NCI-H510A treated with DMSO at 0.1 percent for 48 hours (cell line): ENCODE measurements at places on chromosomes 7 and 10.

- DNase-seq = no peak
These were observed 265.1 kb upstream of the KLF14 start for GRCh38 chr7:130998993-130999602.

- no peak for DNase-seq
These were observed 157.8 kb downstream of the DNAJB6 start for GRCh38 chr7:157494506-157495176.

DNA sequence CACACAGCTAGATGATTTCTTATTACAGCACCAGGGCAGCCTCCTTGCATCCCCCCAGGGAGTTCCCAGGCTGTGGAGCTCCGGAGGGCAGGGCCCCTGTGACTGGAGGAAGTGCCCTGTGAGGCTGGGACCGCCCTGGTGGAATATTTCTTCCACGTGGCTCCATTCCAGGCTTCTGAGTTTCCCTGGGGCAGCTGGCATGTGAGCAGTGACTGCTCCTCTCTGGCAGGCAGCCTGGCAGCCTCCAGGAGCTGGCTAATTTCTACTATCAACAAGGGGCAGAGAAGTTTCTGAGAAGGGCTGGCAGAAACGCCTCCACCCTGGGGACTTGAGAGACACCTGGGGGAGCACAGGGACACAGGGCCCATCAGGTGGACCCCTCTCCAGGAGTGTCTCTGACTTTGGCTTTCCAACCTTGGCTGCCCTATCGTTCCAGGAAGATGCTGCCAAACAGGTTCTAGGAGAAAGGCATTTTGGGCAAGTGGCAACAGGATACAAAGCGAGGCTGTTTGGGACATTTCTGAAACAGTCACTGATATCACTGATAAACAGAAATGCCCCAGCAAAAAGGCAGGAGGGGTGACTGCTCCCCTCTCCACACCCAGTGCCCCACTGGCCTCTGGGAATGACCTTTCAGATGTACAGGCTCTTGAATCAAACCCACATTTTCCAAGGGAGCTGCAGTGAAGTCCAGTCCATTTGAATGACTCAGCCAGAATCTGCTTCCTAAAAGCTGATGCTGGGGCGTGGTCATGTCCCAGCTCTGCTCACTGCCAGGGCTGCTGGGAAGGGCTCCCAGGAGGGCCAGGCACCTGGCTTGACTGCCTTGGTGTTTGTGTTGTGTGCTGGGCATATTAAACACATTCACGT, 16.1 kb downstream of the MYOF start:
- peak; percentile 85 for DNase-seq

GRCh38 chr7:84524714-84525694, 330.4 kb upstream of the SEMA3A start:
- DNase-seq = no peak

DNA sequence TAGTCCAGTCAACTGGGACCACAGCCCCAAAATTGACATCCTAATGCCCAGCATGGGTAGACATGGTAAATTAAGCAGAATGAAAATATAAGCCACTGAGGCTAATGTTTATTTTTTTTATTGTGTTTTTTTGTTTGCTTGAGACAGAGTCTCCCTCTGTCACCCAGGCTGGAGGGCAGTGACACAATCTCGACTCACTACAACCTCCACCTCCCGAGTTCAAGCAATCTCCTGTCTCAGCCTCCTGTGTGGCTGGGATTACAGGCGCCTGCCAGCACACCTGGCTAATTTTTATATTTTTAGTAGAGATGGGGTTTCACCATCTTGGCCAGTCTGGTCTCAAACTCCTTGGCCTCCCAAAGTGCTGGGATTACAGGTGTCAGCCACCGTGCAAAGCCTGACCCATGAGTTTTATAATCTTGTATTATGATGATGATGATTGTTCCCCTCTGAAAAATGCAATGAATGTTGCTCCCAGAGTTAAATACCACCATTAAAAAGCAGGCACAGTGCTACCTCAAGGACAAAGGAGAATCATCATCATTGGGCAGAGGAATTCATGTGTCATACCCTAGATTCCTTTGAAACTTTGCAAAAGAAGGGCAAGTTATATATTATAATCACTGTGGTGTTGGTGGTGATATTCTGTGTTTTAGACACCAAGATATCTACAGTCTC, 228.0 kb downstream of the PARD3 start:
- no peak for DNase-seq

GRCh38 chr7:38673795-38674194, 42.6 kb upstream of the AMPH start:
- no peak for DNase-seq

- DNase-seq = peak; percentile 60
These were observed 7.1 kb upstream of the AMZ1 start for GRCh38 chr7:2680792-2681490.

GRCh38 chr10:22681783-22682183, 32.6 kb downstream of the PIP4K2A start:
- no peak for DNase-seq

DNA sequence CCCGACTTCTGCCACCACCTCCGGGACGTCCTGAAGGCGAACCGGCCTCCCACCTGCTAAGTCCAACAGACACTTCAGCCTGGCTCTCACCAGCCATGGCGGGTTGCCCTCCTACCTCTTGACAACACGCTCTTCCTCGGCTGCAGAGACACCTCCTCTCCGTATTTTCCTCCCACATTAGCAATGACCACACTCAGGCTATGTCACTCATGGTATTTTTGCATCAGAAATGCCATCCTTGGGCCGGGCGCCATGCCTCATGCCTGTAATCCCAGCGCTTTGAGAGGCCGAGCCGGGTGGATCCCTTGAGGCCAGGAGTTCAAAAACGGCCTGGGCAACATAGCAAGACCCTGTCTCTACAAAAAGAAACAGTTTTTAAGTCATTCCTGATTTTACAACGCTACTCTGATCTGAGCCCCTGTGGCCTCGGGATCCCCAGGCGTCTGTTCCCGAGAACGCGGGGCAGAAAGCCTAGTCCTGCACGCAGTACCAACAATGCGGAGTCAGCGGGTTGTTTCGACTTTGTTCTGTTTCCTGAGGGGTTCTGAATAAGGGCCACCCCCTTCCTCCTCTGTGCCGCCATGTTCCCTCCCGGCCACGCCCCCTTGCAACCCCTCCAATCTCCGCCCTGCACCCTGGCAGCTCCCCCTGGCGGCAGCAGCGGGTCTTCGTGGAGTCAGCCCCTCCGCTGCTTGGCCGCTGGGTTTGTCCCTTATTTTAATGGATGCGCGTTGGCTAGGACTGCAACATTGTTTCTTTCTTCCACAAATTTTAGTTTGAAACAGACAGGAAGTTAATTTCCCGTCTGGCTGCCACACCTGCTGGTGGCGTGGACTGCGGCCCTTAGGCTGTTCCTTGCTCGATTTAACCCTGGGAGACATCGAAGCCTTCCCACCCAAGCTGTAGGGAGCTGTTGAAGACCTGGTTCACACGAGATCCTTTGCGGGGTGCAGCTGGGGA, 9.7 kb upstream of the ZFAND2A start:
- DNase-seq = peak; percentile 32

- no peak for DNase-seq
These were observed 149.5 kb upstream of the SMIM30 start for GRCh38 chr7:113267885-113268284.

DNA sequence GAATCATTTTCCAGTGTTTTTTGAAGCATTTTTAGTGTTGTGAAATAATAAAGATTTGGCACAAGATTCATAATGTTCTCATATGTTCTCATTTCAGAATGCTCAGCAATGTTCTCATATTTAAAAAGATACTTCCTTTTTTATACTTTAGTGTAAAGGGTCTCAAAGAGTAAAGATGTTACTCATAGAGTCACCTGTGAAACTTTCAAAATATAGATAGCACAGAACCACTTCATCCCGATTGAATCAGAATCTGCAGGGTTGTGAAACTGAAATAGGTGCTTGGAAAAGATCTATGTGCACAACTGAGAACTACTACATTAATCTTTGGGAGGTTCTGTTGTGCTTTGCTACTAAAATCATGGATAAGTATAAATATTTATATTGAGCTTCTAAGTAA, 144.7 kb downstream of the MDFIC start:
- DNase-seq = no peak

DNA sequence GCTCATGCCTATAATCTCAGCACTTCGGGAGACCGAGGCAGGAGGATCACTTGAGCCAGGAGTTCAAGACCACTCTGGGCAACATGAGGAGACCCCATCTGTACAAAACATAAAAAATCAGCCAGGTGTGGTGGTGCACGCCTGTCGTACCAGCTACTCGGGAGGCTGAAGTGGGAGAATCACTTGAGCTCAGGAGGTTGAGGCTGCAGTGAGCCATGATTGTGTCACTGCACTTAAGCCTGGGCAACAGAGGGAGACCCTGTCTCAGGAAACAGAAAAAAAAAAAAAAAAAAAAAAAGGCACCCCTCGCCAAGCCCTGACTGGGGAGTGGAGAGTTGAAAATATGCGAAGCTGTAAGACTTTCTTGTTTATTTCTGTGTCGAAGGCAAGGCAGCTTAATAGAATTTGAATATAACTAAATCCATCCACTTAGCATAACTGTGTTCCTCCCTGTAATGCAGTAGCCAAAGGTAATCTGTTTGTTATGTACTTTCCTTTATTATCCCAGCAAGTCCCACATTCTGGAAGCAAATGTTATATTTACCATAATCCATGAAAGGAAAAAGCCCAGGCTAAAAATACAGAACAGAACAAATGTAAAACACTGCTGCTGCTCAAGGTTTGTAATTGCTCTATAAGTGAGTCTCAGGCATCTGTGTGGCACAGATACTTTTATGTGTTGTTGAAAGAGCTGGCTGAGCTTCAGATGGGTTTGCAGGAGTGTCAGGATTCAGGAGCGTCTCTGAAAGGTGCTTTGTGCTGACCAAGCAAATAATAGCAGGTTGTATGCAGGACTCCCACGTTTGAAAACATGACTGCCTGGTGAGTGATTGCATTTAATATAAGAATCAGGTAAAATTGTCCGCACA, 127.2 kb downstream of the CELF2 start:
- no peak for DNase-seq

GRCh38 chr10:64430690-64431323, 909.6 kb downstream of the REEP3 start:
- no peak for DNase-seq

- no peak for DNase-seq
These were observed 2.5 kb upstream of the LFNG start for GRCh38 chr7:2517026-2517425.

- DNase-seq = no peak
These were observed 177.2 kb upstream of the KLF14 start for GRCh38 chr7:130910949-130911944.

DNA sequence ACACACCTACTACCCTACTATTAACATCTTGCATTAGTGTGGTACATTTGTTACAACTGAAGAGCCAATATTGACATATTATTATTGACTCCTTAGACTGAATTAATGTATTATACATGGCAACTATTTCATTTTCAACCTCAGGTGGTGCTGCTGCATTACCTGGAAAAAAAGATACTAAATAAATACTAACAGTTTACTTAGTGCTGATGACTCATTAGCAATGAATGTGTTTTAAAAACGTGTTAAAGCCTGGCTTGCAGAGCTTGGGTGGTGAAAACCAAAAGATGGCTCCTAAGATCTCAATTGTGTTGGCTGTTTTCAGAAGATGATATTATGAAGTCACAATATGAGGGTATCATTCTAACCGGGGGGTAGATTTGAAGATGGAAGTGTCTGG, 34.8 kb downstream of the CFAP43 start:
- DNase-seq = peak; percentile 59

- DNase-seq = no peak
These were observed 89.4 kb upstream of the MYL10 start for GRCh38 chr7:101718363-101719122.

- no peak for DNase-seq
These were observed 40.6 kb upstream of the ABCA13 start for GRCh38 chr7:48130658-48131108.

DNA sequence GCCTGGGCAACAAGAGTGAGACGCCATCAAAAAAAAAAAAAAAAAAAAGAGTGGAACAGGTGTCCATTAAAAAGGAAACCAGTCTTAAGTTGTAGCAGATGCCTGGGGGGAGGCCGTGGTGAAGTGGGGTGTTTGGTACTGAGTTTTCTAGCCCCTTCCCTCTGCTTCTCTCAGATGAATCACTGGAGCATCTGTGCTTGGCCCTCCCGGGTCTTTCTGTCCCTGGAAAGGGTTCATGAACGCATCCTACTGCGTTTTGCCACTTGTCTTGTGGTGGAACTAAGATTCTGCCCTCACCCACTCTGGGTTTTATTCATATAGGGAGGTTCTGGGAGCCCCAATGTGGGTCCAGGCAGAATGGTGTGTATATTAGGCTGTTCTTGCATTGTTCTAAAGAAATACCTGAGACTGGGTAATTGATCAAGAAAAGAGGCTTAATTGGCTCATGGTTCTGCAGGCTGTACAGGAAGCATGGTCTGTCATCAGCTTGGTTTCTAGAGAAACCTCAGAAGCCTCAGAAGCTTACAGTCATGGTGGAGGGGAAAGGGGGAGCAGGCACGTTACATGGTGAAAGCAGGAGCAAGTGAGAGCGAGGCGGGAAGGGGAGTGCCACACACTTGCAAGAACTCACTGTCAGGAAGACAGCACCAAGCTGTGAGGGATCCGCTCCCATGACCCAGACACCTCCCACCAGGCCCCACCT, 63.5 kb downstream of the CAMK1D start:
- DNase-seq = no peak

GRCh38 chr7:38171623-38172391, 6.2 kb upstream of the STARD3NL start:
- no peak for DNase-seq

GRCh38 chr10:58531084-58531695, 18.5 kb downstream of the BICC1 start:
- DNase-seq = peak; percentile 46

DNA sequence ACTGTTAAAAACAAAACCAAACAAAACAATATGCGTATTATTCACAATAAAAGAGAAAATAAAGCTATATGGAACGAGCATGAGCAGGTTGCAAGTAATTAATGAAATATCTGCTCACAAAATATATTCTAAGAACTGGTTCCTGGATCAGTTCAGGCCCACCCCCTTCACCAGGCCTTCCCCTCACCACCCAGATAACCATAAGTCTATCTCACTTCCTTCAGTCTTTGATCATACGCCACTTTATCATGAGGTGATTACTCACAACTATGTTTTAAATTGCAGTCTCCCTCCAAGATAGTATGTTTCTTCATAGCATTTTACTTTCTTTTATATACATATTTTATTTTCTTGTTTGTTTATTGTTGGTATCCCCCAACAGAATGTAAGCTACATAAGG, 263.1 kb upstream of the HGF start:
- DNase-seq = no peak
